ENCODE measurements at places on chromosomes 3 and 15.

GRCh38 chr3:172840463-172840862, 89.9 kb downstream of the ECT2 start:
- DNase-seq, result no peak
- no peaks in the 10 kb centered on the region for H3K4me1 ChIP-seq
- no peak overlapping the region for H3K27ac ChIP-seq
- H3K36me3 ChIP-seq, result no peaks in the 10 kb centered on the region
- H3K27me3 ChIP-seq, result no peaks in the 10 kb centered on the region

- peaks cover 4% of the 10 kb centered on the region for H3K4me1 ChIP-seq
- DNase-seq, result no peak
- H3K27ac ChIP-seq, result no peak overlapping the region
- H3K4me3 ChIP-seq, result no peak overlapping the region
- H3K27me3 ChIP-seq, result peaks cover 2% of the 10 kb centered on the region
Measured at GRCh38 chr3:180280555-180280954, 243.8 kb upstream of the PEX5L start.

GRCh38 chr3:197709135-197709534, 27.6 kb downstream of the RUBCN start:
- H3K36me3 ChIP-seq, result no peaks in the 10 kb centered on the region
- H3K4me3 ChIP-seq, result no peak overlapping the region
- no peak for DNase-seq
- peaks cover 4% of the 10 kb centered on the region for H3K27me3 ChIP-seq
- H3K4me1 ChIP-seq, result peaks cover 8% of the 10 kb centered on the region

- peaks cover 3% of the 10 kb centered on the region for H3K4me1 ChIP-seq
- H3K36me3 ChIP-seq, result no peaks in the 10 kb centered on the region
- no peak overlapping the region for H3K4me3 ChIP-seq
- no peak overlapping the region for H3K27ac ChIP-seq
- H3K27me3 ChIP-seq, result peaks cover 2% of the 10 kb centered on the region
Measured at GRCh38 chr15:80418892-80419537, 14.8 kb downstream of the ARNT2 start.

- H3K4me3 ChIP-seq, result no peak overlapping the region
- H3K4me1 ChIP-seq, result peaks cover 3% of the 10 kb centered on the region
- H3K27ac ChIP-seq, result no peak overlapping the region
- H3K36me3 ChIP-seq, result peaks cover 6% of the 10 kb centered on the region
Measured at GRCh38 chr3:45647148-45647619, 42.0 kb upstream of the SACM1L start.

- DNase-seq, result no peak
- no peak overlapping the region for H3K27ac ChIP-seq
- H3K4me3 ChIP-seq, result no peak overlapping the region
- H3K36me3 ChIP-seq, result peaks cover 4% of the 10 kb centered on the region
- peaks cover 2% of the 10 kb centered on the region for H3K4me1 ChIP-seq
Measured at GRCh38 chr3:36482256-36482655, 102.0 kb downstream of the STAC start.

GRCh38 chr15:38374029-38374428, 79.9 kb upstream of the FAM98B start:
- peaks cover 7% of the 10 kb centered on the region for H3K4me1 ChIP-seq
- no peak overlapping the region for H3K4me3 ChIP-seq
- no peak overlapping the region for H3K27ac ChIP-seq
- no peak for DNase-seq
- no peaks in the 10 kb centered on the region for H3K36me3 ChIP-seq

- no peak overlapping the region for H3K27ac ChIP-seq
- no peak overlapping the region for H3K4me3 ChIP-seq
- no peaks in the 10 kb centered on the region for H3K36me3 ChIP-seq
- H3K4me1 ChIP-seq, result no peaks in the 10 kb centered on the region
- peaks cover 4% of the 10 kb centered on the region for H3K27me3 ChIP-seq
- DNase-seq, result no peak
Measured at GRCh38 chr15:99402014-99402729, 150.9 kb downstream of the LRRC28 start.

- no peak overlapping the region for H3K27ac ChIP-seq
- peaks cover 3% of the 10 kb centered on the region for H3K36me3 ChIP-seq
- no peak overlapping the region for H3K4me3 ChIP-seq
- H3K27me3 ChIP-seq, result peaks cover 6% of the 10 kb centered on the region
- no peak for DNase-seq
Measured at GRCh38 chr3:185988080-185988815, 50.4 kb upstream of the TRA2B start.

- no peak overlapping the region for H3K4me3 ChIP-seq
- H3K36me3 ChIP-seq, result no peaks in the 10 kb centered on the region
- H3K27ac ChIP-seq, result no peak overlapping the region
- H3K4me1 ChIP-seq, result no peaks in the 10 kb centered on the region
- no peak for DNase-seq
Measured at GRCh38 chr3:61040618-61041017, 210.6 kb downstream of the FHIT start.
